ENCODE measurements at places on chromosomes 16 and 17.
A peak's percentile ranks its signal among the peaks of the same experiment; 100 is the strongest.

DNA sequence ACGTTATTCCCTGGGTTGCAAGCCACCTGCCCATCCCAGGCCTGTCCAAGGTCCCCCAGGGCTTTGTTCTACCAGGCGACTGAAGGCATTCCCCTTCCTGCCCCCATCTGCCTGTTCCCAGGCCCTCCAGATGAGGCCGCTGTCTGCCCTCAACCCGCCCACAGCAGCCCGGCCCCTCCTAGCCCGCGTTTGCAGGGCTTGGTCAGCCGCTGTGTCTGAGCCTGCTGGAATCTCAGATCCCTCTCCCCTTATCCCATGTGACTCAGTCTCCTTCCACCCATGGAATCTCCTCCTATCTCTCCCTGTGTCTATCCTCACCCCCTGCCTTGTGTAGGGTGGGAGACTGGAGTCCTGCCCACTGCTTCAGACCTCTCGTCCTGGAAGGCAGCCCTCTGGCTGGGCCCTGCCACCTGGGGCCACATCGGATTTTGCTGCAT lies 186.0 kb upstream of the TNRC6C start:
- DNase-seq = peak; percentile 68

- no peak for DNase-seq
Measured at GRCh38 chr17:61414141-61414935, 14.7 kb downstream of the TBX2 start.

DNA sequence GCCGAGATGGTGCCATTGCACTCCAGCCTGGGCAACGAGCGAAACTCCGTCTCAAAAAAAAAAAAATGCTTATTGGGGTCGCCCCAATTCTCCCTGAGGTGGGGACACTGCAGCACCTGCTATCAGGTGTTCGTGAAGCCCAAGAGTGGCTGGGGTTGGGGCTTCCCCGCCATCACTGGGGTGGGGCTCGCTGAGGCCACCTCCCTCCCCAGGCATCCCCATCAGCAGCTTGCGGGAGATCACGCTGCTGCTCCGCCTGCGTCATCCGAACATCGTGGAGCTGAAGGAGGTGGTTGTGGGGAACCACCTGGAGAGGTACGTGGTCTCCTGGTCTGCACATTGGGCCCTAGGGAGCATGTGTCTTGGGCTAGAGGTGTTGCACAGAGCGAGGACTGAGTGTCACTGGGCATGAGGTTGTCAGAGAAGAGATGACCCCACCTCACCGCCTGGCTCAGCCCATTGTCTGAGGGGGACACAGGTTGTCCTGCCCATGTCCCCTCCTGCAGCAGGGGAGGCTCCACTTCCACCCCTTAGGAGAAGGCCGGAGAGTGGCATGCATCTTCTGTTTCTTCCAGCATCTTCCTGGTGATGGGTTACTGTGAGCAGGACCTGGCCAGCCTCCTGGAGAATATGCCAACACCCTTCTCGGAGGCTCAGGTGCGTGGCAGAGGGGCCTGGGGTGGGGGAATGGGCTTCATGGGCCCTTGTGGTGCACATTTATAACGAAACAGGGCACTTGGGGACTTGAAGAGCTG lies 4.9 kb downstream of the CDK10 start:
- DNase-seq = no peak

DNA sequence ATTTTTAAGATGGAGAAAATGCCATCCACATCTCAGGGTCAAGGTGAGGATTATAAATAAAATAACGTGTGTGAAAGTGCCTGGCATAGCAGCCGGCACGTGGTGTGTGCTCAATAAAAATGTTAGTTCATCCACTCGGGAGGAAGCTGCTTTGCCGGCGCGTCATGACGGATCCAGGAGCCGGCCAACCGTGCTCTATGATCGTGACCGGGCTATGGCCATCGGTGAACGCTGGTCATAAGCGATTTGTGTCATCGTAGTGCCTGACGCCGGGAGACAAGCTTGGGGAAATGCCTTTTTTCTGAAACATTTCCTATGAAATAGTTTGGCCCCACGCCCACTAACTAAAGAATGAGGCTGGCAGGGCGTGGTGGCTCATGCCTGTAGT lies 74.0 kb downstream of the CMC2 start:
- no peak for DNase-seq

- DNase-seq = no peak
Measured at GRCh38 chr17:50680126-50680525, 27.6 kb downstream of the ANKRD40 start.
